ENCODE measurements at places on chromosomes 5 and 9.

GRCh38 chr9:101465326-101465915, 29.8 kb upstream of the ALDOB start:
- DNase-seq, result peak; percentile 23

DNA sequence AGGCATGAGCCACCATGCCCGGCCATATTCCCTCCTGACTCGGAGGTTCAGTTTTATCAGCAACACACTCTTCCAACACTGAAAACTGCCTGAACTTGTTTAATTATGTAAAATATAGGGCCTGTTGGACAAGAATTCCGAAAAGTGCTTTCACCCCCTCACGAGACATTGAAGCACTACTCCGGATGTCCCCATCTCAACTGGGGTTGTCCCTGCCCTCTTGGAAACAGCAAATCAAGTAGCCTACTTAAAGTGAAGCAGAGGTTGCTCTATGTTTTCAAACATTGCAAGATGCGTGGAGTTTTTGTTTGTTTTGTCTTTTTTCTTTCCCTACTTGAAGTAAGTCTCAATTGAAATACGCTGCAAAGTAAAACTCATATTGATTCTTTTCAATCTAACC, 7.6 kb downstream of the PTGER4 start:
- no peak for DNase-seq

- DNase-seq, result no peak
Measured at GRCh38 chr9:102445906-102446305, 549.2 kb upstream of the CYLC2 start.

DNA sequence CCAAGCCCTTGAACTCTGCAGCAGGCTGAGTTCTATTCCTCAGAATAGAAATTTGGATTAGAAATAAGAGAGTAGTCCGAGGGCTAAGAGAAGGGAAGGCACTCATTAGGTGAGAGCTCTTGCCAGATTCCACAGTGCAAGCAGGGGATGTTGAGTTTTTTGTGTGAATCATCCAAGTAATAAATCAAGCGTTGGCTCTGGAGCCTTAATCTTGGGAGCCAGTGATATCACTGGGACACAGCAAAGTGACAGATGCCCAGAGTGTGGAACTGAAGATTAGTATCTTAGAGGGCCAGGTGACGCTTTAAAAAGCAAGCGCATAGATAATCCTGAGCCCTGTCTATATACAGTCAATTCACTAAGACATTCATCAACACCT, 60.3 kb downstream of the FOXD1 start:
- no peak for DNase-seq

GRCh38 chr5:165928971-165929370, 2362.5 kb upstream of the WWC1 start:
- no peak for DNase-seq

GRCh38 chr5:144549580-144549979, 378.9 kb downstream of the KCTD16 start:
- peak; percentile 74 for DNase-seq

GRCh38 chr5:143652108-143652700, 159.8 kb upstream of the HMHB1 start:
- no peak for DNase-seq

DNA sequence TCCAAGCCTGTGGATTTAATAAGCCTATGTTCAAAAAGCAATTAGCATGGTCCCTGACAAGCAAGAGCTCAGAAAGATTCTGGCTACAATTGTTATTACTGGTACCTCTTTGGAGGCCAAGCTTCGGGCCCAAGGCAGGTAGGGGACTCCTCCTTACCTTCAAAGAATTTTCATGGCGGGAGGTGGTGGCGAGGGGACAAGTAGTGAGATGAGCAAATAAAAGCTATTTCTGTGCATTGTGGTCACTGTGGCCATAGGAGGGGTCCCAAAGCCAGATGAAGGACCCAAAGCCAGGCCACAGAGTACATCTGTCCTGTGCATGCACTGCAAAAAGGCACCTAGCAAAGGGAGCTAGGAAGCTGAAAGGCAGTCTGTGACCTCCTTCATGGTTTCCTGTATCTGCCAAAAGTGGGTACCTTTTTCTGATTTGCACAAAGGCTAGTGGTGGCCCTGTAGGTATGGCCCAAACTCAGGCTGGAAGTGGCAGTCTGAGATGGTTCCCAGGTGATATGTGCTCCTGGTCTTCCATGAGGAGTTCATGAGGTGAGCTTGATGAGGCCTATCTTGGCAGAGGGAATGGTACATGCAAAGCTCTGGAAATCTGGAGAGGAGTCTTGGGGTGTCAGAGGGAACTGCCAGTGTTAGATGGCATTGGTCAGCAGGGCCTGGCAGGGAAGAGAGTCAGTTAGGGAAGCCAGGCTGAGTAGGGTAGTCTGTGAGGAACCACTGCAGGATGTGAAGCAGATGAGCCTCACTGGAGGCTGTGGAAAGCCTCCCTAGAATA, 3.3 kb upstream of the CXXC5 start:
- DNase-seq, result no peak

Measured in NCI-H2081 (cell line).